ENCODE measurements at places on chromosomes 13 and 19.

DNA sequence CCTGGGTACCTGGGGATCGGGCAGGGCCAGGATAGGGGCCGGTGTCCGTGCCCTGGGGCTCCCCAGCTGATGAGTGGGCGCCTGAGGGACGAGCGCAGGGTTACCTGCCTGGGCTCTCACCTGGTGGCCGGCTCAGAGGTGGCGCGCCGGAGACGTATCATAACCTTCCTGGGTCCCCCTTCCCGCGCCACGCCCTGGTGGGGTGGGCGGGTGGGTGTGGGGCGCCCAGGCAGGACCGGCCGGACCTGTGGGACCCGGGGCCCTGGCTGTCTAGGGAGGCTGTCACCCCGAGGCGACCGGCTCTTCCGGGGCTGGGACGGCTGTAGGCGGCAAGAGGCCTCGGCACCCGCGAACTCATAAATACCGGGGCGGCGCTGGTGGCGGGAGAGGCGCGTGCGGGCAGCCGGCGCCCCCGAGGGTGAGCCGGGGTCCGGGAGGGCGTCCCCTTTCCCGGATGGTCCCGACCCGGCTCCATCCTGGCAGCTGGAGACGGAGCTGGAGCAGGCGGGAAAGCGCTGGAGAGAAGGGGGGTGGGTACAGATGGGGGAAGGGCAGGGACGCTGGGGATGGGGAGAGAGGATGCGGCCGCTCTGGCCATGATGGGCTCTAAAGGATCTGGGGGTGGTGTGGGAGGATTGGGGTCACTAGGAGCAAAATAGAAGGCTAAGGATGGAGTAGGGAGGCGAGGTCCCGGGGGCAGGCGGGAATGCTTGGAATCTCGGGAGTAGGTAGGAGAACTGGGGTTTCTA, at the start of gene ACP7:
ACP7 (plus strand) TSS at position 386 of the 749 bp plus-strand sequence. CDS start 902 bp downstream, outside the sequence.
- no peak for DNase-seq

DNA sequence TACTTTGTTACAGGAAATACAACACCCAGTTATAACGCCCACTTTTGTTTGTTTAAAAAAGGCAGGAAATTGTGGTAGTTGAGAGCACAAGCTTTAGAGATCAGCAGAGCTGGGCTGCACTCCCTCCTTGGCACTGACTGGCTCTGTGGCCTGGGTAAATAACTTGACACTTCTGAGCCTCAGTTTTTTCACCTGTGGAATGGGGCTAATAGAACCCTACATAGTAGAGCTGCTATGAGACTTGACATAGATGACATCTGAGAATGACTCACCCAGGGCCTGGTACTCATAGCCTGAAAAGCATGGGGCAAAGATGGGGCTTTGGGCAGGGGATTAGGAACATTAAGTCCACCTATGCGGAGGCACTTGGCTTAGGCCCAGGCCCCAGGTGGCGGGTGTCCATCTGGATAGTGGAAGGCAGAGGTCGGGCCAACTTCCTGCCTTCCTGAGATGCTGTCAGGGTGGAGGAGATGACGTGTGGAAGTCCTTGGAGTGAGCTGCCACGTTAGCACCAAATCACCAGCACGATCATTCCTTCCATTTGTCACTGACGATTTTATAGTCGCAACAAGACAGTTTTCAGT, 159.1 kb downstream of the KATNAL1 start:
- DNase-seq = no peak

DNA sequence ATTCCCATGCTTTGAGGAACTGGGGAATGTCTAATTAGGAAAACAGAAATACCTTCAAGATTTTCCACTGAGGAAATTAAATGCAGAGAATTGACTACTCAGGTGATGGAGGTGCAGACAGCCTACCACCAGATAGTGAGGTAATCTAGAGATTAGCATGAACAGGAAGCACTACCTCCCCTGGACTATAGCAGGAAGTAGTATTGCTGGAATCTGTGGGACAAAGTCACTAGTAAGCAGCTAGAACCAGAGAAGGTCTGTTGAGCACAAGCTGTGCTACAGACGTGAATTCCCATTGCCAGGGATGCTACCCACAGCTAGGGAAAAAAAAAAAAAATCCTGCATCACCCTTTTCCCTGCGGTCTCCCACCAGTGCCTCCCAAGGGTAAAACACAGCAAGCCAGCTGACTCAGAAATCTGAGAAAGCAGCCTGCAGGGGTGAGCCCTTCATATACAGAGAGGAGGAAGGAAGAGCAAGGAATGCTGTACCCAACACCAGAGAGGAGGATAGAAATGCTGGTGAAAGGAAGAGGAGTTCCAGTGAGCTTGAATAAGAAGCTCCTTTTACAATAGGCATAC, 10.2 kb downstream of the ENOX1 start:
- DNase-seq = no peak

DNA sequence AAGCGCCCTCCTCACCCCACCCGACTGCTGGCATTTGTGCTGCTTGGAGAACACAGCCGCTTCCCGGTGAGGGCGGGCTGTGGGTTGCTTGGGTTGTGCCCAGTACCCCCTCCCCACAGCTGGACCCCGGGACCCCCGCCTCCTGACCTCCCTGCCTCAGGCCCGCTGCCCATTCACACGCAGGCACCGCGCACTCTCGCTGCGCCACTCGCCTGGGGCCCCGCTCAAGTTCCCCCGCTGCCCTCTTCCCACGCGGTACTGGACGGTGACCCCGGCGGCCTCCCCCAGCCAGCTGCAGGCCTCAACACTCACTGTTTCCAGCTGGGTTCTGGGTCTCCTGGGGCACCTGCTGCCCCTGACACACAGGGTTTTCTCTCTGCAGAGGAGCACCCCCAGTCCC, 16.4 kb downstream of the PLEKHJ1 start:
- DNase-seq = no peak

DNA sequence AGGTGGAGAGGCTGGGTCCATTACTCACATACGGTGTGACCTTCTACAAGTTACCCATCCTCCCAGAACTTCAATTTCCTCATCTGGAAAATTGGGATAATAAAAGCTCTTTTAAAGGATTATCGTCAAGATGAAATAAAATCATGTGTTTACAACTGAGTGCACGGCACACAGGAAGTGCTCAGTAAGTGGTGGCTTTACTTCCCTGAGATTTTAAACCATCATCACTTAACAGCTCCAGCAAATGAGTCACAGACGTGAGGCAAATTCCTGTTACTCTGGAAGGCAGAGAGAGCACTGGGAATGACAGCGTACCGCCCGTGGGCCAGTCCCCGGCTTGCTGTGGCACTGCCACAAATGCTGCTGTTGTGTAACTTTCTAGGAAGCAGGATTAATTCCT, 64.1 kb downstream of the MRPL57 start:
- peak; percentile 38 for DNase-seq

DNA sequence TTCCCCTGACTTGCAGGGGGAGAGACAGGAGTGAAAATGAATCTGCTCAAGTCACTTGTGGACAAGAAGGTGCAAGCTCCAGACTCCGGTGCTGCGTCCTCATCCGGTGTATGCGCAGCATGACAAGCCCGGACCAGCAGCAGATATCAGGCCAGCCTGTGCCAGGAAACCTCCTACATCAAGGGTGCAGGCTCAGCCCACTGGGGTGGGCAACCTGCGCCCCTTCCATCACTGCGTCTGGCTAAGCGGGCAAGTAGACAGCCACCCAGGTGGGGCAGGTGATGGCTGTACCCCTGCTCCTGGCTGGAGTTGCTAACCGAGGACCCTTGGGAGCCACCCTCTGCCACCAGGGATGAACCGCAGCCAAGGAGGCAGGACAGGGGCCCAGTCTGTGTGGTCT, 32.9 kb upstream of the SLC15A1 start:
- no peak for DNase-seq

GRCh38 chr13:32790731-32791130, 204.5 kb downstream of the PDS5B start:
- DNase-seq = no peak

- DNase-seq = peak; percentile 23
These were observed 50.6 kb downstream of the CELF5 start for GRCh38 chr19:3274942-3275582.

- peak; percentile 94 for DNase-seq
These were observed 17.7 kb downstream of the RFX2 start for GRCh38 chr19:6092329-6093286.

GRCh38 chr13:65339241-65339640, 1890.9 kb downstream of the PCDH9 start:
- DNase-seq = peak; percentile 5

DNA sequence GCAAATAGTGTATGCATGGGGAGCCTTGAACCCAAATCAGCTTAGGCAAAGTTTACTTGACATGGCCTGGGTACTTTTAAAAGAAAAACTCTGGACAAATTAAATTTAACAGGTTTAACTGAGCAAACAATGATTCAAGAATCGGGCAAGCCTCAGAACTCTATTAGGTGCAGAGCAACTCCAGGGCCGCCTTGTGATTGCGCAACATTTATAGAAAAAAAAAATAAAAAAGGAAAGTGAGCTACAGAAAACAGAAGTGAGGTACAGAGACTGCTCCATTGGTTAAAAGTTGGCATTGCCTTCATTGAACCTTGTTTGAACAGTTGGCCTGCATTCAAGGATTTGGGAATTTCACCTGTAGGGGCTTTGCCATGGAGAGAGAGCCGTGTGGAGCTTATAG, 421.0 kb upstream of the TSHZ3 start:
- no peak for DNase-seq

DNA sequence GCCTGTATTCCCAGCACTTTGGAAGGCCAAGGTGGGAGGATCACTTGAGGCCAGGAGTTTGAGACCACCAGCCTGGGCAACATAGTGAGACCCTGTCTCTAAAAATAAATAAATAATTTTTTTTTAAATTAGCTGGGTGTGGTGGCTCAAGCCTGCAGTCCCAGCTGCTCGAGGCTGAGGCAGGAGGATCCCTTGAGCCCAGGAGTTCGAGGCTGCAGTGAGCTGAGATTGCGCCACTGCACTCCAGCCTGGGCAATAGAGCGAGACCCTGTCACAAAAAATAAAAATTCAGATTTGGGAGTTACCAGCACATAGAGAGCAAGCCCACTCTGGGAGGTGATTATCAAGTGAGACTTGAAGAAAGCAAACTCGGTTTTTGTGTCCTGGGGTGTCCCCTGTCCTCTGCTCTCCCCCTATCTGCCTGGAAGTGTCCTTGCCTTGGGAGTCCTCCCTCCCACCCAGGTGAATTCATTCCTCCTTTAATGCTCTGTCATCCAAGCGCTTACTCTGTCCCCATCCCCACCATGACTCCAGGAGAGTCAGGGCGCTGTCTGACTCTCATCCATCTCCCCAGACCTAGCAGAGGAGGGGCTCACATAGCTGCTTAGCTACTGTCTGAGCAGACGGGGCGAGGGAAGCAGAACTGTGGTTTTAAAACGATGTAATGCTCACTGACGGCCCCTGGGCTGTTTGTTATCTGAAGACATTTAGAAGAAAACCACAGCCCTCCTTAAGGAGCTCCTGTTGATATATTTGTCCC, 146.8 kb downstream of the STK24 start:
- DNase-seq = peak; percentile 69

DNA sequence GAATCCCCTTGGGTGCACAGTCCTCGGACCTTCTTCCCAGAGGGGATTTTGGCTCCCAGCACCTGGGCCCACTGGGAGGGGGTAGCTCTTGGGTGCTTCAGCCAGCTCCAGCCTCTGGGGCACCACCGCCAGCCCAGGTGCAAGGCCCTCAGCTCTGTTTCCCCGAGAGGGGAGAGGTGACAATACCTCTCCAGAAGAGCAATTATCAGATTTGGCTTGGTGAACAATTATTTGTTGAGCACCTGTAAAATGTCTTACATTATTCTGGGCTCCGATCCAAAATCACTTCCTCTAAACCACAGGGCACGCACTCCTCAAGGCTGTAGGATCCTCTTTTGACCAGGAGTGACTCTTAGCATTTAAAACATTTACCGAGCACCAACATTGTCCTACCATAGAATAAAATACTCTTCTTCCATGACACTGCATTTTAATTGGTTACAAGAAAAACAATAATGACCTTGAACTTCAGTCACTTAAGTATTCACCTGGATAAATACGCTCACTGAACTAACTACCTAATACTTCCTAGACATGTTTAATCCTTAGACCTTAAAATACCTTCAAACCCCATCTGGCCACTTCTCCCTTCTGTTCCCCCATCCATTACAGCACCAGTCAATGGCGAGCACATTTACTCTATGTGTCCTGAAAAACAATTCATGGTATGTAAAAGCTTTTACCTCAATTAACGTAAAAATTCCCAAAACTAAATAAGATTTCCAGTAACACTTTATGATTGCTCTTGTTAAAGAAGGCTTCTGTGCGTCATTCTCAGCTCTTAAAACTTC, 54.8 kb downstream of the ABCC4 start:
- DNase-seq = no peak

GRCh38 chr19:21566073-21566472, 60.7 kb downstream of the ZNF429 start:
- DNase-seq = no peak

DNA sequence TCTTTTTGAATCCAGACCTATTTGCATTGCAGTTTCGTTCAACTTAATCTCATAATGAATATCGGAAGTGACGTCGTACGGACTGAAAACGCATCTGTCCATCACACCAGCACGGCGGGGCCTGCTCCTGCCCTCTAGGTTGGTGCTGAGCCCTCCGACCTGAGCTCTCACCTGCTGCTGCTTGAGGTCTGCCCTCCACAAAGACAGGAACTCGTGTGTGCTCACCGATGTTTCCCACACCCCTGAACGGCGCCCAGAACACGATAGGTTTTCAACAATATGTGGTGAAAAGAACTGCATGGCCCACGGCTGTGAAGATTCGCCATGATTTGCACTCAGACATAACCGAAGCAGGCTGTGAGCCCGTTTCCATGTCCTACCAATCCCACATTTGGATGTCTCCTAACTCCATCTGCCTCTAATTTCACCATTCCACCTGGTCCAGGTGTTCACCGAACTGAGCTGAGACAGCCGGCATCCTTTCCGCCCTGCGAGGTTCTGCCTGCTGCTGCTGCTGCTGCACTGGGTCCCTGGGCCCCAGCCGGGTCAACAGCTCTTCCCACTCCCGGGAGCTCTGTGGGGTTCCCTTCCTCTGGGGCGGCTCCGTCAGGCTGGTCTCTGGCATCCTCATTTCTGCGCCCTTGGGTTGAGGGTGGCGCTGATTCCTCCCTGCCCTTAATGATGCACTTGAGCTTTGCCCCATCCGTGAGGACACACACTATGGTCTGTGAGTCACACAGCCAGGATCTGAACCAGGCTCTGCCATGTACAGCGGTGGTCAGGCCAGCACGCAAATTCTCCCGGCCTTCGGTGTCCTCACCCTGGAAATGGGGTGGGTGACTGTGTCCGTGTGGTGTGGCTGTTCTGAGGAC, 20.9 kb downstream of the GRTP1 start:
- DNase-seq = no peak

Measured in astrocyte of the hippocampus (primary cell).